ENCODE measurements at places on chromosomes 2 and 18.

- DNase-seq = no peak
Observed at GRCh38 chr2:182445391-182445965, 18.6 kb upstream of the PDE1A start.

GRCh38 chr18:69948919-69949537 lies 1.4 kb upstream of the CD226 start:
- no peak for DNase-seq

DNA sequence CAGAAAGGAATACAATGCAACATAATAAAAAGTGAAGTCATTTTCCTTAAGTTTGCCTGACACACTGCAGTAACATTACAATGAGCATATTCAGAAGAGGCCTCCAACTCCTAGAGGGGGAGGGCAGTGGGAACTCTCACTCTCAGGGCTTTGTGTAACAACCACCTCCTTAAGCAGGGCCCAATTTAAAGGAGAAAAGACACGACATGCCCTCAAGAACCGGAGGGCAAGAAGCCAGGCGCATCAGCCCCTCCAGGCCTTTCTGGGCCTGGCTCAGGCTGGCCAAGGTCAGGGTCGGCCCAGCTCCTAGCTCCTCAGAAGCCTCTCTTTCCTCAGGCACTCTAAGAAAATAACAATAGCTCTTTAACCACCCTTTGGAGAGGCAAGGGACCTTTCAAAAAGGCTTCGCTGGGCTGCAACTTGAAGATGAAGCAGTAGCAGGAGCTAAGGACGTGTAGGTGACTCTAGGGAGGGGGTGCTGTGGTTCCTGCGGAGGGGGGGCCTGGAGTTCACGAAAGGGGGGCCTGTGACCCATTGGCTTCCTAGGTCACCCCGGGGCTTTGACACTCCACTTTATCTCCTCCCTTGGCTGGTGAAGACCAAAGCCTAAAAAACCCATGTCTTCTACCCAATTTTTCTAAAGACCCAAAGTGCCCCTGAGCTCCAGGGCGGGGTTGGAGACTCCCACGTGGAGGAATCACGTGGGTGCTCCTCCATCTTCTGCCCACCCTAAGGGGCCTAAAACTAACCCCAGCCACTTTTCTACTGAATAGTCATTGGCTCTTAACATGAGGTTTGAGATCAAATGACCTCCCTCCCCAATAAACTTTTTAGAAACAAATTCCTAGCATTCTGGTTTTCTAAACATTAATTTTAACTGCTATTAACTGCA lies 13.3 kb downstream of the SERTAD2 start:
- DNase-seq = no peak

DNA sequence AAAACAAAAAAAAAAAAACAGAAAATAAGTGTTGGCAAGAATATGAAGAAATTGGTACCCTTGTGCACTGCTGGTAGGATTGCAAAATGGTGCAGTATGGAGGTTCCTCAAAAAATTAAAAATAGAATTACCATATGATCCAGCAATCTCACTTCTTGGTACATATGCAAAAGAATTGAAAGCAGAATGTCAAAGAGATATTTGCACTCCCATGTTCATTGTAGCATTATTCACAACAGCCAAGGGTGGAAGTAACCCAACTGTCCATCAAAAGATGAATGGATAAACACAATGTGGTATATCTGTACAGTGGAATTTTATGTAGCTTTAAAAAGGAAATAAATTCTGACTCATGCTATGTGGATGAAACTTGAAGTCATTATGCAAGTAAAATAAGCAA lies 72.8 kb upstream of the POU3F3 start:
- DNase-seq = no peak
